ENCODE measurements at places on chromosomes 2 and 18.

GRCh38 chr18:49755489-49755888 lies 57.8 kb downstream of the ACAA2 start:
- DNase-seq, result no peak

GRCh38 chr2:180871649-180872048 lies 108.8 kb upstream of the UBE2E3 start:
- DNase-seq, result no peak

- no peak for DNase-seq
Observed at GRCh38 chr2:229206548-229206947, 64.5 kb downstream of the PID1 start.

DNA sequence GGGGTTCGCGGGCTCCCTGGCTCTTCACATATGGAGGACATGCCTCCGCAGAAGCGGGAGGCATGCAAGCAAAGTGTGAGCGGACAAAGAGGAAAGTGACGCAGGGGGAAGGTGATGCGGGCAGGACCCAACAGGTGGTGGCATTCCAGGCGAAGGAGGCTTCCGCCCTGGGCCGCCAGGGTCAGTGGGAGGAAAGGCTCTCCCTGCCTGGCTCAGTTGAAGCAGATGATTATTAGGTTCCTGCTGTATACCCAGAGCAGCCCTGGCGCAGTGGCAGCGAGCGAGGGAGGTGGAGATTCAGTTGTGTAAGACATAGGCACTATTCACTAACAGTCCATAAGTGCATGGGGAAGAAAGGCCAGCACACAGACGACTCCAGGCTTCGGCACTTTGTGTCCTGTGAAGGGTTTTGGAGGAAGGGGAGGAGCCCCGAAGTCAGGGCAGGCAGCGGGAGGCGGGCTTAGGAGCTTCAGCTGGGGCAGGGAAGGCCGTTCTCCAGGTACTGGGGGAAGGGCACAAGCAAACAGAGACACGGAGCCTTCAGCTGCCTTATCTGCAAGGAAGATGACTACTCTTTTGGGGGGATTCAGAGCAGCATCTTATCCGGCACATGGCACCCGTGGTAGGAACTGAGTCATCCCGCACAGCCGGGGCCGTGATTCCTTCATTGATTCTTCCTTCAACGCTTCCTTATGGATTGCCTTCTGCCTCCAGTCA lies 89.8 kb downstream of the TGOLN2 start:
- no peak for DNase-seq

GRCh38 chr2:42781181-42781580 lies 11.2 kb downstream of the HAAO start:
- DNase-seq, result no peak

GRCh38 chr2:4884117-4884571 lies 808.0 kb upstream of the SOX11 start:
- DNase-seq, result no peak

DNA sequence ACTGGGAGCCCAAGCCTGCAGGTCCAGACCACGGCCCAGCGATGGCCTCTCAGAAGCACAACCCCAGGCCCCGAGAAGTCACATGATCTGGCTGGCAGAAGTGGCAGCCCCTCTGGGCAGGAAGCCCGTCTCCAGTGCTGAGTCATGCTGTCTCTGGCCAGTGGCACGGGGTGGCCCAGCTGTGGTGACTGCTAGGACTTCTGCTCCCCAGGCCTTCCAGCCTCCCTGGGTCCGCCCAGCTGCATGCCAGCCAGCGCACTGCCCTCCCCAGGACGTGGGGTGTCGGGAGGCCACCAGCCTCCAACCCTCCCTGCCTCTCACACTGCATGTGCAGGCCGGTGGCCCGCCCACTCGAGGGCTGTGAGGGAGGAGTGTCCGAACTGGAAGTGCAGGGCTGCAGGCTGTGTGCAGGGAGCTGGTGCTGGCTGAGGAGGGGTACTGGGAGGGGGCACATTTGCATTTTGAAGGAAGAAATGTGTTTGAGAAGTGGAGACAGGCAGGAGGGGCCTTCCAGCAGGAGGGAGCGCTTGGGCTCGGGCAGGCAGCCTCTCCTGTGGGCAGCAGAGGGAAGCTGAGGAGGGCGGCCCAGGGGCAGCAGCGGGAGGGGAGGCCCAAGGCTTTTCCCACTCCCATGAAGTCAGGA lies 17.0 kb upstream of the HPCAL1 start:
- peak; percentile 97 for DNase-seq

GRCh38 chr2:109648041-109648527 lies 33.9 kb downstream of the SOWAHC start:
- DNase-seq, result no peak

GRCh38 chr2:196640031-196640548 lies 575 bp downstream of the CCDC150 start:
- no peak for DNase-seq

DNA sequence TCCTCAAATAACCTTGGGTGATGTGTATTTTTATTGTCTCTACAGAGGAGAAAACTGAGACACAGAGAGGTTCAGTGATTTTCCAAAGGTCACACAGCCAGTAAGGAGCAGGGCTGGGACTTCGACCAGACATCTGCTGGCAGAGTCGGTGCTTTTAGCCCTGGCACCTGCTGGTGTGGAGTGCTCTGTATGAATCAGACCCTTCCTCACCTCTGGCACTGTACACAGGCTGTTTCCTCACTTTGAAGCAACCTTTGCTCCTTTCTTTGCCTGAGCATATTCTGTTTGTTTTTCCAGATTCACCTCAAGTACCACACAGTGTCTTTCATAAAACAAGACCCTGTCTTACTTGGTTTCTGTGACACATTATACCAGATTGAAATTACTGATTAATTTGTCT lies 107.9 kb downstream of the DPP10 start:
- DNase-seq, result no peak

GRCh38 chr2:1715184-1716013 lies 28.9 kb downstream of the PXDN start:
- DNase-seq, result no peak

DNA sequence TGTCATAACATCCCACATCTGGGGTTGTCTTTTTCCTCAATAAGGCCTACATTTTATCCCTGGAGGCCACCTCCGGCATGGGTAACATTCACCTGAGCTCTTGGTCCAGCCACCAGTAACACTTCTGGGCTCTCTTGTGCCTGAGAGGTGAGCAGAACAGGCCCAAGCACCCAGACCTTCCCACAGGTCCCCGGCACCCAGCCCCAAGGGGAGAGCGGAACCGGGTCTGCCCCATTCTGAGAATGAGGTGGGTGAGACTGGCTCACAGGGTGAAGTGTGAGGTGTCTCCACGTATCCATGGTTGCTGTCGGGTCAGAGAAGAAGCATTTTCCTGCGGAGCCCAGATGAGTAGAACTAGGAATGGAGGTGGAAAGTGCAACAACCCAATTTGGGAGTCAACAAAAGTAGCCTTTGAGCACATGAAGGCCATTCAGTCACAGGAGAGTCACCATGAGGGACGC lies 496.7 kb upstream of the MYT1L start:
- no peak for DNase-seq

- DNase-seq, result no peak
Observed at GRCh38 chr2:98704499-98705332, 26.2 kb downstream of the MGAT4A start.

- no peak for DNase-seq
Observed at GRCh38 chr2:3536682-3537632, 17.6 kb upstream of the ADI1 start.

DNA sequence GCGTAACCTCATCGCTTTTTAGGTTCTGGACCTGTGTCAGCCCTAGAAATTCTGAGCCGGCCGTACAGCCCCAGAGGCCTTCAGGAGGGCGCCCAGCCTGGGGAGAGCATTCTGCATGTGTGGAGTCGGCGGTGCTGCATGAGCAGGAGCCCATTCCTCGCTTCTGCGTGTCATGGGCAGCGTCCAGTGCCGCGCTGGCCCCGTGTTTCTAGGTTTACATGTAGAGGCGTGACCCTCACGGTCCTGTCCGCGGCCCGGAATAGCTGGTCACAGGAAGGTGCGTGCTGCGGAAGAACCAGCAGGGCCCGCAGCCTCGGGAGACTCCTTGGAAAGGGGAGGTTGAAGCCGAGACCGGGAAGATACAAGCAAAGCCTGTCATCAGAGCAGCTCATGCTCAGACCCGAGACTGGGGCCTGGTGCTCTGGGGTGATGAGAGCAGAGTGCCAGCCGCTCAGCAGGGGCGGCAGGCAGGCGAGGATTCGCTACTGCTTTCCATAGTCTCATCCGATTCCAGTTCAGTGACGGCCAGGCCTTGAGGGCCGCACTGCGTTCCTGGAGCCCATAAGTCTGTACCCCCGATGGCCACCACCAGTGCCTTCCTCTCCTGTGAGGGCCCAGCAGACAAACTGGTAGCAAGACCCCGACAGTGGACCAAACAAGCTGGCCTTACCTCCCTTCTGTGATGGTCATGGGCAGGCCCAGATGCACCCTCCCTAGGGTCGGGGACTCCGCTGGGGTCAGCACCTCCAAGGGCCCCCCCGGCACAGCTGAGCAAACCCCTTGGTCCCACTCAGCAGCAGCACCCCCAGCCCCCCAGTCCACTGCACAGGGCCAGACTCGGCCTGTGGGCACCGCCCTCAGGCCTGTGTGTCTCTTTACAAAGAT lies 15.6 kb upstream of the NFATC1 start:
- no peak for DNase-seq

- DNase-seq, result no peak
Observed at GRCh38 chr2:236960531-236960930, 125.2 kb upstream of the COPS8 start.

DNA sequence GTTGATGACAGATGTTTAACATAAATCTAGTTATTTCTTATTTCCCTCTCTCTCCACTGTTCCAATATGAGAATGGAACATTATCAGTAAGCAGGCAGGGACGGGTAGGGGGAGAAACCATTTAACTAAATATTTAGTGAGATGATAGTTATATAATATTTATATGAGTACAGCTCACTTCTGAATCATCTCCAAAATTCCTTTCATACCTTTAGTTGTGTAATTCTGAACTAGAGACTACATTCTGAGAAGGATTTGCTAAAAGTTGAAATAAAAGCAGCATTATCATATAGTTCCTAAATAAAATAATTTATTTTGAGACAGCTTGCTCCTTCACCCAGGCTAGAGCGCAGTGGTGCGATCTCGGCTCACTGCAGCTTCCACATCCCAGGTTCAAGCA lies 41.4 kb downstream of the B4GALT6 start:
- no peak for DNase-seq

DNA sequence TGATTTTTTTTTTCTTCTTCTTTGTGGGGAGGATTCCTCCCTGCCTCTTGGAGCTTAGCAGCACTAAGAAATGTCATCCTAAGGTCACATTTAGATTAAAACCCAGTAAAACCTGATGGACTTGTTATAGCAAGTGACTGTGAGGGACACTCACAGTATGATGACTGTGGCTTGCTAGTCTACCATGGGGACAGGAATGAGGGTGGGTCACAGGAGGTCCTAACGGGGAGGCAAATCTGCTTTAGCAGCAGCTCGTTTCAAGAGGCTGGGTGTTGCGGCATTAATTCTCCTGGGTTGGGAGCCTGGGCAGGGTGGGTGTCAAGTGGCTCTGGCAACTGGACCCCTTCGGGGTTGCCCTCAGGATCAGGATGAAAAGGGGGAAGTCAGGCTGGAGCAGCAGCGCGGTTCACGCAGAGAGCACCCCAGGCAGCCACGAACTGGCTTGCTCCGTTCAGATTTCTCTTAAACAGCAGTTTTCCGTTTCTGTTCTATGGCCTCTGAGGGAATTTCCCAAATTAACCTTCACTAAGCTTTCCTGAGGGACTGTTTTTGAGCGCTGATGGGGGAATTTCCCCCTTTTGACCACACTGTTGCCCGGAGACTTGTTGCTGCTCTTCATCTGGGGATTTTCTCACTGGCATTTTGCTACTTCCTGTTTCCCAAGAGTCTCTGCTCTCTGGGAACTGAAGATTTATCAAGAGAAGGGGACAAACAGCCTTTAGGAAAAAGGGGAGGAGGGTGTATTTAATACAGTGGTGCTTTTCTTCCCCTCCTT lies 59.8 kb upstream of the PELI1 start:
- no peak for DNase-seq

DNA sequence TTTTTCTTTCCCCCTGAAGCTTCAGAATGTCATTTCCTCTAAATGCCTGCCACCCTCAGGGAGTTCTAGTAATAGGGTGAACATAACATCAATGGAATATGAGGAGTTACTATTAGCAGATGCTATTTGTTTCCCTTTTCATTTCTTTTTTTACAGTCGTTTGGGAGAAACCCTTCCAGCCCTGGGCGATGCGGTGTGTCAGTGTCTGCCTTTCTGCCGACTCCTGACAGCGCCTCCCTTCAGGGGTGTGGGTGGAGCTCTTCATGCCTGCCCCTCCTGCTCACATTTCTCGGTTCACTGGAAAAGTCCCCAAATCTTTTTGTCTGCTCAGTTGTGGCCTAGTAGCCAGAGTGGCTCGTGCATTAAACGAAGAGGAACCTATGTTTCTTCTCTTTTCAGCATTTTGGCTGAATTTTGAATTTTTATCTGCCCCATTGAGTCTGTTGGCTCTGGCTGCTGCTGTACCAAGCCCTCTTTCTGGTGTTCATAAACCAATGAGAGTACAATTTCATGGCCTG lies 72.3 kb downstream of the FMNL2 start:
- peak; percentile 42 for DNase-seq

- DNase-seq, result no peak
Observed at GRCh38 chr2:111954602-111955332, 56.4 kb downstream of the MERTK start.

DNA sequence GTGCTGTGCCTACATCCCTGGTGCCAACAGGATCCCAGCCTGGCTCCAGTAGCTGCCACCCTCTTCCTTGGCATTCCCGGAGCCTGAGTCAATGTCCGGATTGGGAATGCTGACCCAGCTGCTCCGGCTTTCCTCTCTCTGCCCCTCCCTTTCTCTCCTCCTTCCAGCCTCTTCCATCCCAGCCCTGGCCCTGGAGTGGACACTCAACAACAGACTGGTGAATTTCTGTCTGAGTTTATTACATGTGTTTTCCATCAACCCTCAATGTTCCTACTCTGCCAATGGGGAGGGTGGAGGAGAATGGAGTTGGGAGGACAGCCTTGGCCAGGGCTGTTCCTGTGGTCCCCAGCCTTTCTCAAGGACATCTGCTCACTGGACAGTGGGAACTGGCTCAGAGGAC lies 917 bp upstream of the PRKAG3 start:
- DNase-seq, result no peak

- no peak for DNase-seq
Observed at GRCh38 chr2:172095146-172095904, 7.4 kb downstream of the DLX2 start.

DNA sequence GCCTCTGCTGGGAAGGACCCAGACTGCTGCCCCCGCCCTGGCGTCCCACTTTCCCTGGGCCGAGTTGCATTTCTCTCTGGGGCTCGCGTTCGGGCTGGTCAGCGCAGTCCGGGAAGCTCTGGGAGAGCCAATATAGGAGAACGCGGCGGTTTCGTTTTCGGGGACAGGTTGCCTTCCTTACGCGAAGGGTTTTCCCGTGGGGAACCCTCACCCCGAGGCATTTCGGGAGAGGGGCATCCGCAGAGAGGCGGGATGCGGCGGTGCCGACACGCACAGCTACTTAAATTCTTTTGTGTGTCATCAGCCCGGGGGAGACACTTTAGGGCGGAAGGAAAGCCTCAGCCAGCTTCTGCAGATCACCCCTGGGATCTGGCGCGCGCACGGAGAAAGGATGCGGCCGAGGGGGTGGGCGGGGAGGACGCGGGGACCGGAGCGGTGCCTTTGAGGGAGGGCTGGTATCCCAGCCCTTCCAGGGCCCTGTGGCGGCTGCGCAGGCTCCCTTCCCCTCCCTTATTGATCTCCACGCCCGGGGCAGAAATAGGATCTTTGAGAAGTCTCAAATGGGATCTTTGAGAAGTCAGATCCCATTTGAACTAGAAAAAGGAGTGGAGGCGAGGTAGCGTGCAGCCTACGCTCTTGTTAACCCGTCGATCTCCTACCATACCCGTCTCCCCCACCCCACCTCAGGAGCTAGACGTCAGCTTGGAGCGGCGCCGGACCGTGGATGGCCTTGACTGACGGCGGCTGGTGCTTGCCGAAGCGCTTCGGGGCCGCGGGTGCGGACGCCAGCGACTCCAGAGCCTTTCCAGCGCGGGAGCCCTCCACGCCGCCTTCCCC lies 1.2 kb downstream of the GATA6 start:
- DNase-seq, result no peak

Data from anterior cingulate cortex (tissue), 58 donors.